Left colon (tissue), 2 donors: ENCODE measurements at places on chromosomes 4 and X. TPM values are rescaled to one million over a fixed set of nuclear protein-coding genes. Genes with fewer than 3 reads are reported as not detected.

GRCh38 chrX:150198776-150199175 lies 164.3 kb upstream of the MAMLD1 start:
- no peak for DNase-seq

The SPON2 gene
- total RNA-seq, result 26.6 TPM

The RRH gene
- total RNA-seq, result not detected

GRCh38 chr4:138475116-138475515 lies 233.0 kb upstream of the SLC7A11 start:
- no peak for DNase-seq

The HMGN5 gene
- total RNA-seq, result 4.5 TPM

DNA sequence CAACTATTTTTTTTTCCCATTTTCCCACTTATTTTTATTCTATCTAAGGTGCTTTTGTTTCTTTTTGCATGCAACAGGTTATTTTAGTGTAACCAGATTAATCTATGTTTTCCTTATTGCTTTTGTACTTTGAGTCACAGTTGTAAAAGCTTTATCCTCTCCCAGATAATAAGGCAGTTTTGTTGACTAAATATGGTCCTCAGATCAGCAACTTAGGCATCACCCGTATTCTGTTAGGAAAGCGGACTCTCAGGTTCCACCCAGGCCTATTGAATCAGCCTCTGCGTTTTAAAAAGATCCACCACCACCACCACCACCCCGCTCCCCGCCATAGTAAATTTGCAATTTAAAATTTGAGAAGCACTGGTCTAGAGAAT lies 58.6 kb upstream of the USP9X start:
- no peak for DNase-seq

The IL3RA gene
- total RNA-seq, result 3.9 TPM
